ENCODE measurements at places on chromosomes 2 and 18.

GRCh38 chr2:195768431-195768830 is 111.4 kb downstream of the SLC39A10 start:
- DNase-seq: no peak

DNA sequence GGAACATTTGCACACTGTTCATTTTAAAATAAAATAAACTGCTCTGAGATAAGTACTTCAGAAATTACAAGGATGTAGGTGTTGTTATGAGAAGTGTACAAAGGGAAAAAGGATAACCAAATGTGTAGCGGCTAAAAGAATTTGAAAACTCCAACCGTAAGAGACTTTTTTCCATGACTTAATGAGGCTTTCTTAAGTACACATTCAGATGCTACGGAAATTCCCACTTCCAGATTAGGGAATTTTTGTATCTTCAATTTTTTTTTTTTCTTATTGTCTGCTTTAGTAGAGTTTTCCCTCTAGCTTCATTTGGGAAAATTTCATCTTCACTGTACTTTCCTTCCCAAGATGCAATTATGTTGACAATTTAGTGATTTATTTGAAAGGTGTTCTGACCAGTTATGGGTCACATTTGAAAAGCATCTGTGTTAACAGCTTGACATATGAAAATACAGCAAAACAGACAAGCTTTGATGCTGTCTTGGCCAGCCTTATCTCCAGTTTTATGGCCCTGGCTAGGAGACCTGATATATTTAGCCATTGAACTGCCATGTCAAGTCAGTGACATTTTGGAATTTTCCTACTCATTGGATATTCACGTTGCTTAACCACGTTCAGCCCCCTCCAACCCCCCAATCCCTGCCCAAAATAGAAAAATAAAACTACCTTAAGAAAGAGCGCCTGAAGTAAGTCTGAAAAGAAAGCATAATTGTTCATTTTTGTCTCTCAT is 105.6 kb downstream of the FEZ2 start:
- DNase-seq: peak; percentile 32

DNA sequence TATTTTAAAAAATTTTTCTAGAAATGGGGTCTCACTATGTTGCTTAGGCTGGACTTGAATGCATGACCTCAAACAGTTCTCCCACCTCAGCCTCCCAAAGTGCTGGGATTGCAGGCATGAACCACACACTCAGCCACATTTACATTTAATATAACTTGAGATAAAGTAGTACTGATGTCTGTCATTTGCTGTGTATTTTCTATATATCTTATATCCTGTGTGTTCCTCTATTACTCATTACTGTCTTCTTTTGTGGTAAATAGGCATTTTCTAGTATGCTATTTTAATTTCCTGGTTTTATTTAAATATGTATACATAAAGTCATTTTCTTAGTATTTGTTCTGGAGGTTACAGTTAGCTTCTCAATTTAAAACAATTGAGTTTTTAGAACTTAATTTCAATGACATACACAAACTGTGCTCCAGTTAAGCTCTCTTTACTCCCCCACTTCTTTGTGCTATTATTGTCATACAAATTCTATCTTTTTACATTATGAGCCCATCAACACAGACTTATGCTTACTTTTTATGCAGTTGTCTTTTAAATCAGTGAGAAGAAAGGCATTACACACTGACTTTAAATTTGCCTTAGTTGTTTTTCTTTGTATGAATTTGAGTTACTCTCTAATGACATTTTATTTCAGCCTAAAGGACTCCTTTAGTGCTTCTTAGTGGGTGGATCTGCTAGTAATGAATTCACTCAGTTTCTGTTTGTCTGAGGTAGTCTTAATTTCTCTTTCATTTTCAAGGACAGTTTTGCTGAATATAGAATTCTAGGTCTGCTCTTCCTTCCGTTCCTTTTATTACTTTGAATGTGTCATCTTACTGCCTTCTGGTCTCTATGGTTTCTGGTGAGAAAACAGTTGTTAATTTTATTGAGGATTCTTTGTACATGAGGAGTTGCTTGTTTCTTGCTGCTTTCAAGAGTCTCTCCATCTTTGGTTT is 6.2 kb upstream of the INPP4A start:
- no peak for DNase-seq

DNA sequence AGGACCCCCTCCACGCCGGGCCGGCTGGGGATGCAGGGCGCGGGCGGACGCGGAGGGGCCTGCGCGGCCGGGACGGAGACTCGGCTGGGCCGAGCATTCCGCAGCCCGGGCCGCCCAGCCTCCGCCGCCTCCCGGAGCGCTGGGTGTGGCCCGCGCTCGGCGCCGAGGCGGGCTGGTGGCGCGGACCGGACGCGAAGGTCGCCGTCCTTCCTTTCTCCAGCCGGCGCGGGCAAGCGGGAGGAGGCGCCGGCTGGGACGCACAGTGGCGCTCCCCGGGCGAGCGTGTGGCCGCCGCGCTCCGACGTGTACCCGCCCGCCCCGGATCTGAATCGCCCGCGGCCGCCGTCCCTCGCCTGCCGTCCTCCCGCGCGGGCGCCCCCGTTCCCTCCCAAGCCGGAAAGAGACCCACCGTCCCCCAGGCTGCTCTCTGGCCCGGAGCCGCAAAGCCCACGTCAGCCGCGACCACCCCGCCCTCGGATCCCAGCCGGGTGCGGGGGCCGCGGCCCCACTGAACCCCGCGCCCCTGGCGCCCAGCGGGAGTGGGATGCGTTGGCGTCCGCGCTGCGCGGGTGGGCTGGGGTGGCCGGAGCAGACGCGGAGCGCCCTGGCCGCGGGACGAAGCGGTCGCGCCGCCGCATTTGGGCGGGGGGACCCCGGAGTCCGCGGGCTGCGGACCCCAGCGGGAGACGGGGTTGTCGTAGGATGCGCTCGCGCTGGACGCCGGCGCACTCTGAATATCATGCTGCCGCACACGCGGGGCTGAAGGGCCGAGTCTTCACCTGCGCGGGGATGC is 634 bp downstream of the SPATS2L start:
- DNase-seq: no peak

GRCh38 chr2:218066926-218067515 is 2.0 kb upstream of the RUFY4 start:
- no peak for DNase-seq

- DNase-seq: peak; percentile 34
Observed at GRCh38 chr2:25664183-25664964, 9.0 kb downstream of the DTNB start.
